Activated CD4-positive, alpha-beta memory T cell treated with anti-CD3 and anti-CD28 coated beads for 36 hours (primary cell): ENCODE measurements at places on chromosomes 4 and X.

DNA sequence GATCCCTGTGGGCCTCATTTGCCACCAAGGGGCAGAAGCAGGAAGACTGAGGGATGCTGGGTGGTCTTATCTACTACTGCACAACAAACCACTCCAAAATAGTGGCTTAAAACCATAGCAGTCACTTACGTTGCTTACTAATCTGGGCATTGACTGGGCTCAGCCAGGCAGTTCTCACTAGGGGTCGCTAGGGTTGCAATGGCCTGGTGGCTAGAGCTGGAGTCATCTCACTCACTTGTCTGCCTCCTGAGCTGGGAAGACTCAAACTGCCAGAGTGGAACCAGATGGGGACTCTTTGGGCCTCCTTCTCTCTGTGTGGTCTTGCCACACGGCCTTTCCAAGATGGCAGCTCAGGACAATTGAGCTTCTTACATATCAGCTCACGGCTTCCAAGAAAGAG lies 216.3 kb upstream of the BCOR start:
- DNase-seq, result no peak

DNA sequence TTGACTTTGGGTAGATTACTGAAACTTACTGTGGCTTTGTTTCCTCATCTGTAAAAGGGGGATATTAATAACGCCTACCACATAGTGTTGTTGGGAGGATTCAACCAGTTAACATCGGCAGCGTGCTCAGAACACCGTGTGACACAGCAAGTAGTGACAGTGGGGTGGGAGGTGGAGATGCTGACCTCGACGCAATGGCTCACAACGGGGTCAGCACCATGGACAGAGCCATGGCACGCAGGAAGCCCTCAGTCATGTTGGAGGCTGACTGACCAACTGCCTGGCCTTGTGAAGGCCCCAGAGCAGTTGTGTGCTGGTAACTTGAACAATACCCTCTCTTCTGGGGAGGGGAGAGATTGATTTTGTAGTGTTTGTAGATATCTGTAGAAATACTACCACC lies 93.2 kb downstream of the WFS1 start:
- DNase-seq, result peak; percentile 50

- no peak for DNase-seq
These were observed 69.3 kb downstream of the MTMR1 start for GRCh38 chrX:150762258-150763165.

- DNase-seq, result no peak
These were observed 25.9 kb downstream of the MGAT4D start for GRCh38 chr4:140472156-140472555.

GRCh38 chr4:6591313-6591712 lies 16.3 kb downstream of the MAN2B2 start:
- DNase-seq, result no peak

- no peak for DNase-seq
These were observed 93.1 kb downstream of the GATB start for GRCh38 chr4:151667666-151668065.

GRCh38 chr4:21811565-21811964 lies 137.0 kb downstream of the KCNIP4 start:
- DNase-seq, result no peak

- no peak for DNase-seq
These were observed 315.9 kb downstream of the LDB2 start for GRCh38 chr4:16582526-16582925.
